CD8-positive, alpha-beta T cell (primary cell): ENCODE measurements at places on chromosomes 12 and 14.

DNA sequence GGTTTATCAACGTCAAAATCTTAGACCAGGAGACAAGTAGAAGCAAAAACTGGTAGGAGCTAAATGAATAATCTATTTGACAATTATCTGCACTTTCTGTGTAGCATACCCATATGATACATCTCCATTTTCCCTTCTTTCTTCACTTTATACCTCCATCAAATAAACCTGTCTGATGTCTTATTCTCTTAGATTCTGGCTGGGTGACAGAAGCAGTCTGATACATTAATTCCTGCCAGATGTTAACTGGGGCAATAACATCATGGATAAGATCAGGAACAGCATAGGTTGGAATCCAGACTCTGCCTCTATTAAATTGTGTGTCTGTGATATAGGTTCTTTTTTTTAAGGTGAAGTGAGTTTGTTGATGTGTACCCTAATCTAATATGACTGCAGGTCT, 11.7 kb upstream of the RERG start:
- no peak for DNase-seq

- no peak for DNase-seq
Measured at GRCh38 chr14:59123531-59123930, 64.9 kb upstream of the DAAM1 start.

DNA sequence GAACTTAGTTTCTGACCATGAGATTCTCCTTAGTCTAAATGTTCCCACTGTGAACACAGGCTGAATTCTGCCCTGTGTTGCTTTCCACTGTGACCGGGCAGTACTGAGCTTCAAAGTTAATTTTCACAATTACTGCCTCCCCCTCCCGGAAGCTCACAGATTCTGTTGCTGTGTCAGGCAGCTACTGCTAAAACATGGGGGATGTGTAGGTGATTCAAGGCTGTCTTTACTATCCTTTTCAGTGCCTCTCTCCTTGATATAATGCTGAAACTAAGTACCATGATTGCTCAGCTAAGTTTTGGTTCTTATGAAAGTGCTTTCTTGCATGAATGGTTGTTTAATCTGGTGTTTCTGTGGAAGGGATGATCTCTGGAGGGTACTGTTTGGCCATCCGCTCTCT, 428.3 kb upstream of the NOVA1 start:
- no peak for DNase-seq

DNA sequence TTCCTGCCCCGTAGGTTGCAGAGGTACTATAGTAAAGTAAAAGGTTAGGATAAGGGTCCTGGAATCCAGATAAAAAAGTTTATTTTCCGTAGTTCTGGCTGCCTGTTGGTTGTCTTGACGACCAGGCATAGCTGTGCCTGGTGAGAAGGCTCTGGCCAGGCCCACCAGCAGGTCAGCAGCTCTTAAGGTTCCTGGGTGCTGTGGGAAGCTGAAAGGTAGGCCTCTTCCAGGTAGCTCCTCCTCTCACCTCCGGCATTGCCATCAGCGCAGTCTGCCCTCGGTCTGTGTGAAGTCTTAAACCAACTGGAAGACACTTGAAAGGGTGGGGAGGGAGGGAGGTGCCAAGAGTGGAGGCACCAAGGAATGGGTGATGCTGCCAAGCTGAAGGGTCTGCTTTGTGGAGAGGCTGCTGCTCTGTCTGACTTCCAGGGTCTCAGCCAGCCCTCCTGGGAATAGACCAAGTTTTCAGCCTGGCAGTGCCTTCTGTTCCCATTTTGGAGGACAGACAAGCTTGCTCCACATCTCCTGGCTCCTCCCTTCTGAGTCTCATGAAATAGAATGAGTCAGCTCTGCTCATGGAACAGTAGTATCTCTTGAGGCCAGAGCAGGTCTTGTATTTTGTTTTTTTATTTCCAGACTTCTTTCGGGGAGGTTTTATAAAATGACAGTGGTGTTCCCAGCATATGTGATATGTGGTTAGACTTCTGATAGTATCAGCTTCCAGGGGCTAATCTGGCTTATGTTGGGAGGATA, 5.2 kb upstream of the ACADS start:
- no peak for DNase-seq

GRCh38 chr12:124866195-124866882, 2.7 kb upstream of the SCARB1 start:
- DNase-seq: no peak

- DNase-seq: no peak
Measured at GRCh38 chr12:25887367-25887766, 71.1 kb upstream of the RASSF8 start.

- DNase-seq: no peak
Measured at GRCh38 chr14:101360054-101360911, 201.0 kb upstream of the DIO3 start.

- no peak for DNase-seq
Measured at GRCh38 chr14:77120771-77121743, 20.5 kb downstream of the ZDHHC22 start.

DNA sequence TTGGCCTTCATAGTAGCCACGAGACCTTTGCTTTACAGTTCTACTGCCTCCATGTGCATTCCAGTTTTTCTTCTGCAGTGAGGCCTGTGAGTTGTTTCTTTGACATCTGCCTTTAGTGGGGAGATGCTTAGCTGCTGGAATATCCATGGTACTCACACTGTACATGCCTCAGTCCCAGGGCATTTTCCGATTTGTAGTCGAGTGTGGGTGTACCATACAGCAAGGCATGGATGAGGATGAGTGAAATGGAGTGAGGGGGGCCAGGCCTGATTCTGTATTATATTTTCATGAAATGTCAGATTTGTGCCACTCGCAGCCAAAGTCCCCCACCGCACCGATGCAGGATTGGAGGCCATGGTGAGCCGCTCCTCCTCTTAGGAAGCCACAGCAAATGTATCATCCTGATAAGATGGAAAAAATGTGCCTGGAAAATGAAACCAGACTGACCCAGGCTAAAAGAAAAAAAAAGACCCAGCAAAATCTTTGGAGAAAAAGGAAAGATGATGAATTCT, 173.0 kb downstream of the ADGRD1 start:
- DNase-seq: no peak
